Fibroblast of skin of scalp (primary cell): ENCODE measurements at places on chromosomes 3 and 15.

DNA sequence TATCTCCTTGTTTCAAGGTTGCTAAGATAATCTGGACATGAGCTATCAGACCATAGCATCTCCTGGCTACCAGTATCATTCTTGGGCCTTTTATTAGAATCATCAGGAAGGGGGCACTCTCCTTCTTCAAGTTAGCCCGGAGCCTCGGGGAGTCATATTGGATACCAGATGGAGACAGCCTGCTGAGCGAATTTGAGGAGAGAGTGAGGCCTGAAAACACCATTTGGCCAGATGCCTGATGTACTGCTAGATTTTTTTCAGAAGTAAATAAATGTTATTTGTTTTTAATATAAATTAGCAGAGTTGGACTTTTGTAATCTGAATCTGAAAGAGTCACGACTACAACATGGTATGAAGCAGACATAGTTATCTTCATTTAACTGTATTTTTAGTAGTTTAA is 848.6 kb downstream of the IGSF11 start:
- no peak for DNase-seq

DNA sequence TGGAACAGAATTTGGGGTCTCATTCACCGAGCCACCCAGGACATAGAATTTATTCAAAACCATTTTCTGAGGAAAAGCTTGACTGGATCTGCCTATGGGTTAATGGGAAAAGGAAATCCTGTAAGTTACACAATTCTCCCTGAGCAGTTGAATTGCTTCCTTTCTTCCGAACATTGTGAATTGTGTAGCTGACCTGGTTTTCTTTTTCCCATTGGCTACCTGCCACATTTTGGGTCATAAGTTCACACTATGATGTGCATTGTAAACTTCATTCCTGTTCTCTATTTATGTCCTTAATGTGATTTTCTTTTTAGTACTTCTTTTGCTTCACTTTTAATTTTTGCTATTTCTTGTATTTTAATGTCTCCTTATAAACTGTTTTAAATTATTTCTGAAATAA is 386.0 kb upstream of the LRRC3B start:
- no peak for DNase-seq

- DNase-seq: peak; percentile 7
Observed at GRCh38 chr15:99564221-99565048, 1.3 kb upstream of the MEF2A start.

GRCh38 chr3:151775314-151776258 is 38.3 kb upstream of the AADAC start:
- no peak for DNase-seq
